ENCODE measurements at places on chromosomes 13 and 19. TPM values are rescaled to one million over a fixed set of nuclear protein-coding genes. Genes with fewer than 3 reads are reported as not detected.

Gene B3GNT8
- total RNA-seq, result 7.8 TPM

Gene CAMSAP3
- total RNA-seq, result 4.9 TPM

Gene ZNF382
- total RNA-seq, result 39.1 TPM

Gene IGFL2
- 0.61 TPM for total RNA-seq

Gene HIF3A
- total RNA-seq, result 54.9 TPM
